ENCODE measurements at places on chromosomes 7 and 10. TPM values are rescaled to one million over a fixed set of nuclear protein-coding genes. Genes with fewer than 3 reads are reported as not detected.

The HABP2 gene
- not detected for total RNA-seq

The GIMAP7 gene
- total RNA-seq: not detected

The SFRP4 gene
- total RNA-seq: 0.39 TPM

The CPED1 gene
- total RNA-seq: 21.2 TPM

The CDH23 gene
- not detected for total RNA-seq

The CNTNAP2 gene
- total RNA-seq: 0.65 TPM

The SYCE1 gene
- not detected for total RNA-seq

The GLRX3 gene
- total RNA-seq: 39.3 TPM

The AOAH gene
- total RNA-seq: not detected

The ENKUR gene
- total RNA-seq: not detected

The TLL2 gene
- total RNA-seq: 0.26 TPM

The HMX2 gene
- not detected for total RNA-seq

The NXPH1 gene
- total RNA-seq: not detected

The ZNF3 gene
- 16.3 TPM for total RNA-seq

The GPAM gene
- 9.4 TPM for total RNA-seq

The CALHM1 gene
- not detected for total RNA-seq

The HOXA4 gene
- 5.9 TPM for total RNA-seq

The CYP2W1 gene
- total RNA-seq: not detected

Measured in epithelial cell of alveolus of lung (primary cell).